ENCODE measurements at places on chromosomes 11 and 22.

DNA sequence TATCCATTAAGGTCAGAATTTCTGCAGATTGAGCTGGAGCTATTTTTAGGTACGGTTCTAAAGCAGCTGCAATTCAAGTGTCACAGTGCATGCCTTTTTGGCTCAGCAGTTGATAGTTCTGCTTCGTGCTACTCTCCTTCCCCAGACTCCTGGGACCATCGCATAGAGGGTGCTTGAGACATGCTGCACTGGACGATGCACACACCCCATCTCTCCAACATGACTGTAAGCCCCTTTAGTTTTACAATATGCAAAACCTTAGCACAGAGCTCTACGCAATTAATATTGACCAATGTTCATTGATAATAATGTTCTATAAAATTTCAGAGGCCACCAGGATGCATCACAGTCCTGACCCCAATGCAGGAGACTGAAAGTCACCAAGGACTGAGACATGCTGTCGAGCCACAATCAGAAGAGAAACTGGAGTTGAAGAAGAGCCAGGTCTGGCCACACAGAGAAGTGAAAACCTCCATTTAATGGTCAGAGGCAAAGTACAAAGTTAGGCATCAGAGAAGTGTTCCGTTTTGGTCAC, 120.9 kb upstream of the ZC3H12C start:
- DNase-seq = no peak

GRCh38 chr11:71418643-71419042, 29.6 kb downstream of the DHCR7 start:
- DNase-seq = no peak

GRCh38 chr11:93054881-93055280, 85.4 kb downstream of the MTNR1B start:
- DNase-seq = no peak

DNA sequence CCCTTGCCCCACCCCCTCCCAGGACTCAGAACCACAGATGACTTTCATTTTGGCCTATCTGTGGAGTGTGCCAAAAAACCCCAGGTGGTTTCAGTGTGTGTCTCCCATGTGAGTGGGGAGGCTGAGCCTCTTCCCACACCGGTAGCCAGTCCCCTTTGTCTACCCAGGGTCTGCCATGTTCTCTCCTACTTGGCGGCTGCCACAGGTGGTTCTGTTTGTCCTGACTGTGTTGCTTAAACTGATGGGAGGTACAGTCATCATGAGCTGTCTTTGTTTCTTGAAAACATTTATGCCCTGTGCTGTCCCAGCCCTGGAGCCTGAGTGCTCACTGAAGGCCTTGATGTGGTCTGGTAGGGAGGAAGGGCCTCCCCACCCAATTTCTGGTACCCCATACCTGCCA, 39.7 kb upstream of the SUSD2 start:
- no peak for DNase-seq

- no peak for DNase-seq
Measured at GRCh38 chr22:47571616-47572015, 809.2 kb downstream of the TBC1D22A start.

GRCh38 chr11:67400942-67401494, 640 bp downstream of the PPP1CA start:
- no peak for DNase-seq

GRCh38 chr11:69948256-69949141, 129.3 kb upstream of the FGF3 start:
- no peak for DNase-seq

GRCh38 chr11:2432171-2432621, 12.1 kb downstream of the TRPM5 start:
- DNase-seq = no peak

- peak; percentile 34 for DNase-seq
Measured at GRCh38 chr11:120801801-120802689, 221.9 kb upstream of the TBCEL start.

DNA sequence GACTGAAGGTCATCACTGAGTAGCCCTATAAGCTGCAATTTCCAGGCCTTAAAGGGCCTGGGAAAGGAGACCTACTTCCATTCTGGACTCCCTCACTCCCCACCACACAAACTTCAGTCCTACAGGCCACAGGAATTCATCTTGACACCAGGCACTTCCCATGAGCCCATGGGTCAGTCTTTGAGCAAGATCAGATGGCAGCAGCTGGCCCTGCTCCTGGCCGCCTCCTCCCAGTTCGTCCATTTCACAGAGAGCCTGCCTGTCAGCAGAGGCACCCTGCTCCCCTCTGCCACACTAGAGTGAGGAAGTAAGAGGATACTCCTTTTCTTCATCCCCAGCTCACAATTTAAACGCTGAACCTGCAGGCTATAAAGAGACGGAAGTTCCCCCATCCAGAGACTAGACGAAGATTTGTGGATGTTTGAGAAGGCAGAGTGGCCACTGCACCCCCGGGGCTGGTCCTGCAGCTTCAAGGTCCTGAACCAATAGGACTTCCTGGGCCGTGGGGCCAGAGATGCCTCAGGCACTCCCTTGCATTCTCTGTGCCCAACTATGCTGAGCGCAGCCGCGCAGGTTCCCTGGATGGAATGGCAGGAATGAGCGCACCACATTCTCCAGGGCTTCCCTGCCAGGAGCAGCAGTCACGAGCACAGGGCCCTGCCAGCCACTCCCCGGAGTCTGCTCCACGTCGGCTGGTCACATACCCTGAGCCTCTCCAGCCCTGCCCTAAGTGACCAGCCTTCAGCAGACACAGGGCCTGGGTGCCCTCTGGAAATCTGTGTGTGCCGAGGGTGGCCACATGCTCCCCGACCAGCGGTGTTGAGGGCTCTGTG, 33.5 kb upstream of the BID start:
- no peak for DNase-seq

DNA sequence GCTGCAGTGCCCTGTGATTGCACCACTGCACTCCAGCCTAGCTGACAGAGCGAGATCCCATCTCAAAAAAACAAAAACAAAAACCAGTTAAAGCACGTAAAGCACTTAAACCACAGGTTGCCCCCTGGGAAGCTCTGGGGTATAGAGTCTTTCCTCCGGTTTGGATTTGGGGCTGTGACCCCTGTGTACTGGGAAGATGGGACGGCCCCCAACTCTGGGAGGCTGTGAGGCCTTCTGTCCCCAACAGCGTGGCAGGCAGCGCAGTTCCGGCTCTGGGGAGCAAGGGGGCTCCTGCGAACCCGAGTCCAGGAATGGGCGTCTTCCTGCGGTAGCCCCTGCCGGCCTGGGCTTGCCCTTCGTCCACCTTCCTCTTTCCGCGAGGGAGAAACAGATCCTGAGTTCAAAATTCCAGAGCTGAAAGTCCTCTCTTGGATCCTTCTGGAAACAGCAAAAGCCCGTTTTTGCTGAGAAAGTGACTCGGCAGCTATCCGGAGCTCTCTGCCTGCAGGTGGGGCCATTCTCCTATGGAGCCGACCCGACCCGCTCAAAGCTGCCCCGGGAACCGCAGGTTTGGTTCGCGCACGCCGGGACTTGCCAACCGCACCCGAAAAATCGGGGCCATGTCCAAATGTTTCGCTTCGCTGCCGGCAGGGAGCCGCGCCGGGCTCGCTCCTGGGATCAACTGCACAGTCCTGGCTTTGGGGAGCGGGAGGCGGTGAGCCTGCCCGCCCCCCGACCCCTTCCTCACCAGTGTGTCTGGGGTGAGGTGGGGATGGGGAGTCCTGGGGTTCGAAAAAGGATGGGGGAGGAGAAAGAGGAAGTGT, 36.3 kb upstream of the POLA2 start:
- DNase-seq = peak; percentile 49

- DNase-seq = no peak
Measured at GRCh38 chr11:20125927-20126326, 34.3 kb downstream of the DBX1 start.

GRCh38 chr11:118338637-118339061, 3.9 kb downstream of the CD3D start:
- no peak for DNase-seq

GRCh38 chr22:19579880-19580279, 55.7 kb upstream of the CLDN5 start:
- no peak for DNase-seq

DNA sequence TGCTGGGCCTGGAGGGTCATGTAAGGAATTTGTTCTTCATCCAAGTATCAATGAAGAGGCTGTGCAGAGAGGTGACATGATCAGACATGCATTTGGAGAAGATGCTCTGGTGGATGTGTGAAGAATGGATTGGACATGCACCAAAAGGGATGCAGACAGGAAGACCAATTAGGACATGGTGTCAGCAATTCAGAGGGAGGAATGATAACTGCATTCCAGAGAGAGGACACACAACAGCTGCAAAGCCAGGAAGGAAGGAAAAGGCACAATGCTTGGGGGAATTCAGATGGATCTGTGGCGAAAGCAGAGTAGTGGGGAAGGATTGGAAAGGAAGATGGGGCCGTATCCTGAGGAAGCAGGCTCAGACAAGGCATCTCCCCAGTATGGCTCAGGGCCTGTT, 5.2 kb upstream of the ARRB1 start:
- DNase-seq = no peak

DNA sequence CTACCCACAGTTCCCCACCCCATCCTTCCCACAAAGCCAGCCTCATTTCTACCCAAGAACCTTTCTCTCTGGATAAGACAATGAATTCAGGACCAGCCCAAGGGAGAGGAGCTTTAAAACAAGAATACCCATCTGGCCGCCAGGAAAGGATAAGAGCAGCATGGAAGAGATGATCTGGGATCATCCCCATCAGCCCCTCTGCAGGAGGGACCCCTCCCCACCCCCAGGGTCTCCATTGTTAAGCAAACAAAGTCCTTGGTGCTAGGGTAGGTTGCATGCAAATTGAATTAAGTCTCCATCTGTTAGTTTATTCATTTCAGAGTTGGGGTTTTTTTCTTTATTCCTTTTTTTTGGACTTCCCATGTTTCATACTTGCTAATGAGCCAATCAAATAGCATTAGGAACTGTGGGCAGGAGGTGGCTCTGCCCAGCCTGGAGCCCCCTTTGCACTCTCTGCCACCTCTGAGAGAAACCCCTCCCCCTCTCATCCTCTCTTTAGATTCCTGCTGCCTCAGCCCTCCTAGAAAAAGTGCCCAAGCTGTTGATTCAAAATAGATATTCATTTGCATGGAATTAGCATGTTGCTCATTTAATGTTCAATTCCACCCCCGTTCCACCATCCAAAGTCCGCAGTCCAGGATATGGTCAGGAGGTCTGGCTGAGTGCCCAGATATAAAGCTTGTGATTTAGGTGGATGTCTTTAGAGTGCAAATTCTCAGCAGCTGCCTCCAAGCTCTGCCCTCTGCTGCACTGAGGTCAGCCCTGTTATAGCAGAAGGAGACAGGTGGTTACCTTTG, 138.5 kb upstream of the NCAM1 start:
- no peak for DNase-seq

DNA sequence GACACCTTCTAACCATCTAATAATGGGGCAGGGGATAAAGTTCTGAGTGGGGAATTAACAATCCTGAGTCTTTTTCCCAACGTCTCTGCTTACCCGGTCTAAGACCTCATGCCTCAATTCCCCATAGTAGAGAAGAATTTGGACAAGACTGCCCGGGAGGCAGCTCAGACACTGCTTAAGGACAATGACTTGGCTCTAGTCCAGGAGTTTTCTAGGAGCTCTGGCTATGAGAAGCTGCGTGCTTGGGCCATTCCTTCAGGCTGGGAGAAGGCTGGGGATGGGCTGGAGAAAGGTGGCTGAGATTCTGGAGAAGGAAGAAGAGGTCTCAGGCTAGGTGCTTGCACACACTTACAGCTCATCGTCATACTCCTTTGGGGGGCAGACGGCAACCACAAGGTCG, 19.8 kb upstream of the ABCC8 start:
- DNase-seq = no peak

DNA sequence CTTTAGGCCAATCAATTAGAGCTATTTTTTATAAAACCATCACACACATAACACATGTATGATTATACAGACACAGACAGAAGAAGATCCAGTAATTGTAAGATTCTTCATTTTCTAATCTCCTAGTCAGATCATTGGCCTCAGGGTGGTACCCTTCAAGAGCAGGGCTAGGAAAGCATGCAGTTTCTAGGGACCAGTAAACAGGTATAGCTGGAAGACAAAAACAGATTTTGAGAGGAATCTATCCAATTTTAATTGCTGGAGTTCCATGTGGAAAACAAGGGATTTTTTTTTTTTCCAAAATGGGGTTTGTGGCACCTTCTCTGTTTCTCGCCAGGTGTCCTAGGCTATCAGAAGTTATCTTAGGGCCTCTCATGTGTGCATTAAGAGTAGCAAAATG, 29.6 kb downstream of the METTL15 start:
- DNase-seq = no peak

DNA sequence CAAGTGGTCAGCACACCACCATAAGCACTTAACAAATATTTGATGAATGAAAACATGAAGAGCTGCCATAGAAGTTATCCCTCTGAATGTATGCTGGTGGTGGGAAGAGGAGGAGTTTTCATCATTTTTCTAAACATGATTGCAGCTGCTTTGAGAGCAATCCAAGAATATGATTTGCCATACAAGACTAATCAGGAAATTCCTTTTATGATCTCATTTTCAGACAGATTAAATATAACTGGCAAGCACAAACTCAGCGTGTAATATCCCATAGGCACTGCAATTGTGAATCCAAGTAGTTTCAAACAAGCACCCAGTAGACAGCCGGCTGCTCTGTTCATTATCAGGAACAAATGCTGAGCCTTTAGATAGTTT, 505.7 kb upstream of the LUZP2 start:
- DNase-seq = no peak

Measured in activated B cell treated with CpG ODN at 0.5 μM for 24 hours (primary cell).